ENCODE measurements at places on chromosomes 12 and 14. TPM values are rescaled to one million over a fixed set of nuclear protein-coding genes. Genes with fewer than 3 reads are reported as not detected.
A peak's percentile ranks its signal among the peaks of the same experiment; 100 is the strongest.

Gene ZNF891
- 1.1 TPM for total RNA-seq

GRCh38 chr14:103028161-103028767, 29.1 kb downstream of the CDC42BPB start:
- DNase-seq = no peak

DNA sequence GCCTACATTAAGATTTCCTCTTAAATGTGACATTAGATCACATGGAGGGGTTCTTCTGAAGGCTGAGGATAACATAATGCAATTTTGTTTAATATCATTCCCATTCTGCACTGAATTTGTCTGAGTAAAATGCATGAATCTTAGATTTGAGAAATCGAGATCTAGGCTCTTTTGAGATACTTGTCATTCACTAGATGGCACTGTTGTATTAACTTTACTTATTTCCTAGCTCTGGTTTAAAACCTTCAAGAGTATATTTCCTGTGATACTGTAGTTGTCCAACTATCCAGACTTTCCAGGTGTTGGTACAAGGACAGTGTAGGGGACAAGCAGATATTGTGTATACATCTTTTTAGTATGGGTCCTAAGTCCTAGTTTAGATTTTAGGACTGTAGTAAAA, 91.7 kb upstream of the SEL1L start:
- DNase-seq = no peak

DNA sequence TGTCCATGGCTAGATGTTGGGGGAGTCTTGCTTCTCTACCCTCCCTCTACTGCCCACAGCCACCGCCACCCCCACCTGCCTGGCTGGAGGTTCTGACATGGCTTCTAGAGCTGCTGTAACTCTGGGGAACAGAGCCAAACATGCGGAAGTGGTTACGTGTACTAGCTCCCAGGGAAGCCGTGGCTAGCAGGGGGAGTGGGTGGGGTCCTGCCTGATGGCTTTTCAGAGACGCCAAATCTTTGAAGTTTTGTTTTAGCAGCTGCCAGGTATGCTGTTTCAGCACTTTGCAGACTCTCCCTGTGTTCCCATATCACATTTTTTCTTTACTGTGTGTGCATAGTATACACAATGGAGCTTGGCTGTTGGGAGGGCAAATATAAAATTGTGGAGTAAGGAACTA, 150.3 kb downstream of the TGFB3 start:
- peak; percentile 29 for DNase-seq

DNA sequence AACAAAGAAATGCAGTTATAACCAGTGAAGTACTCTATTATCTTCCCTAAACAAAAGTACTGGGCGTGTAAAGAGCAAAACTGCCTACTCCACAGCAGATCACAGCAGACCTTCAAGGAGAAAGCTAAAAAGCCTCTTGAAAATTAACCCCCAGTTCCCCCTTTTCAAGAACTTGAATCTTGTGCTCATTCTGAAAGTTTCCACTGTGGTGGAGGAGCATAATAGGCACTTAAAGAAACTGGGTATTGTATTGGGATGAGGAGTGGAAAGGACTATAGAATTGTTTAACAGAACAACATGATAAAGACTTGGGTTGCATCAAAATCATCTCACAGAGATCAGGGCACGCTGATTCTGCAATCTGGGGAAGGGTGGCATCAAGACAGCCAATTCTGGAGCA, 51.1 kb downstream of the SLC25A47 start:
- DNase-seq = no peak

GRCh38 chr12:52367876-52368275, 595 bp upstream of the KRT85 start:
- no peak for DNase-seq
